ENCODE measurements at places on chromosomes 4 and X.

- H3K4me3 ChIP-seq, result no peak overlapping the region
- no peak overlapping the region for H3K27ac ChIP-seq
- H3K4me1 ChIP-seq, result no peaks in the 10 kb centered on the region
- peak; percentile 12 for DNase-seq
- no peaks in the 10 kb centered on the region for H3K27me3 ChIP-seq
- H3K36me3 ChIP-seq, result no peaks in the 10 kb centered on the region
These were observed 140.3 kb upstream of the SH3RF1 start for GRCh38 chr4:169410839-169411770.

- H3K27ac ChIP-seq, result no peak overlapping the region
- no peak for DNase-seq
- H3K4me3 ChIP-seq, result no peak overlapping the region
- no peaks in the 10 kb centered on the region for H3K36me3 ChIP-seq
- H3K27me3 ChIP-seq, result no peaks in the 10 kb centered on the region
These were observed 163.0 kb downstream of the SH3KBP1 start for GRCh38 chrX:19724409-19724808.

- no peaks in the 10 kb centered on the region for H3K36me3 ChIP-seq
- H3K27ac ChIP-seq, result no peak overlapping the region
- no peak for DNase-seq
- H3K27me3 ChIP-seq, result no peaks in the 10 kb centered on the region
- H3K4me1 ChIP-seq, result no peaks in the 10 kb centered on the region
These were observed 900 bp downstream of the CTAG2 start for GRCh38 chrX:154652311-154653047.

DNA sequence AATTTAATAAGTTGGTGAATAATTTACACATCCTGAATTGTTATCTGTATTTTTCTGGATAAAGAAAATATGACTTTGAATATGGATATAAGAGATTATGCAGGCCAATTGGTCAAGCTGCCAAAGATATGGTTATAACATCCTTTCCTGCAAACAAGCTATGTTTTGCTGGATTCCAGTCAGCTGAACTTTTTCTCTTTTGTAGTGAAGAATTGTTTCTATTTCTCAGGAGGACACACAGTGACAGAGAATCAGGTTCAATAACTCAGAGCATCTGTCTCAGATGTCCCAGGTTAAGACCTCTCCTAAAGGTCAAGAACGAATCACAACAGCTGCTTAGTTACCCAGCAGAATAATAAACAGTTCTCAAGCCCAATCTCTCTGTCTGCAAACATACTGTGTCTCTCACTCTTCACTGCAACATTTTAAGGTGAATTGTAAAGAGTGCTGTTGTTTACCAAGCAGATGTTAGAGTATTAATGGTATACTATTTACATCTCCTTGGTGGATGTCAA lies 189.5 kb upstream of the ANKRD50 start:
- H3K36me3 ChIP-seq, result no peaks in the 10 kb centered on the region
- H3K4me3 ChIP-seq, result no peak overlapping the region
- no peaks in the 10 kb centered on the region for H3K27me3 ChIP-seq
- no peaks in the 10 kb centered on the region for H3K4me1 ChIP-seq

DNA sequence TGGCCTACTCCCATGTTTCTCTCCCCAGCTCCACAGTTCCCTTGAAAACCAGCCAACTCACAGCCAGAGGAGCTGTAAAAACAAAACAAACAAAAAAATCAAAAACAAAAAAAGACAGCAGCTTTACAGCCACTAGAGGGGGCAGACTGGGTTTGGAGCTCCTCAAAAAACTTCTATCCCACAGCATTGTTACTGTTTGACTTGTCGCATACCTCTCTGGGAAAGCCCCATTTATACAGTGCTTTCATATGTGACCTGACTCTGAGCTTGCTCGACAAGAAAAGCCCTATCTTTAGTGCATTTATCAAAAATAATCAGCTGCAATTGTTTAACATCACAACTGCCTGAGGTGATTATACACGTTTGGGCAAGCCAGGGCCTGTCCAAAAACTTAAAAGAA lies 21.6 kb downstream of the TSPAN6 start:
- H3K27ac ChIP-seq, result no peak overlapping the region
- no peak overlapping the region for H3K4me3 ChIP-seq
- H3K4me1 ChIP-seq, result no peaks in the 10 kb centered on the region

DNA sequence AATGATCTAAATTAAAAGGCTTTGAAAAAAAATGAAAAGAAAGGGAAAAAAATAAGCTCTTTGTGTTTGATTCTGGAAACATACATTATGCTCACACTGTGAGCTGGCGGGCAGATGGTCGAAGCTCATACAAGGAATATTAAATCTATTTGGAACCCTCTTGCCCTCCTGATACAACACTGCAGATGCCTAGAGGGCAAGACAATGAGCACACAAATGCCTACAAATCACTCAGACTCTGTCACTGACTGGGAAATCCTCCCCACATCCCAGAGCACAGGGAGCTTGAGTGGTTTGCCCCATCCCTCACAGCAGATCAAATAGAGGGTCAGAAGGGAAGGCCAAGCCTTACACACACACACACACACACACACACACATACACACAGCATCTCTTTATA lies 320.4 kb downstream of the HNRNPD start:
- DNase-seq, result no peak
- H3K36me3 ChIP-seq, result no peaks in the 10 kb centered on the region
- no peaks in the 10 kb centered on the region for H3K27me3 ChIP-seq
- no peak overlapping the region for H3K27ac ChIP-seq
- H3K4me3 ChIP-seq, result no peak overlapping the region
- H3K4me1 ChIP-seq, result no peaks in the 10 kb centered on the region
